ENCODE measurements at places on chromosomes 5 and 9. TPM values are rescaled to one million over a fixed set of nuclear protein-coding genes. Genes with fewer than 3 reads are reported as not detected.

Gene CARD9
- total RNA-seq = 7.2 TPM

Gene GPRIN1
- 3.1 TPM for total RNA-seq

Gene FOXD4L5
- total RNA-seq = 0.27 TPM

- DNase-seq = no peak
- peaks cover 46% of the 10 kb centered on the region for H3K4me1 ChIP-seq
- no peaks in the 10 kb centered on the region for H3K27me3 ChIP-seq
- peak overlapping the region; percentile 88 for H3K27ac ChIP-seq
- H3K36me3 ChIP-seq = peaks cover 4% of the 10 kb centered on the region
Observed at GRCh38 chr5:54645882-54646355, 128.4 kb downstream of the SNX18 start.

Gene JMY
- 5.9 TPM for total RNA-seq

DNA sequence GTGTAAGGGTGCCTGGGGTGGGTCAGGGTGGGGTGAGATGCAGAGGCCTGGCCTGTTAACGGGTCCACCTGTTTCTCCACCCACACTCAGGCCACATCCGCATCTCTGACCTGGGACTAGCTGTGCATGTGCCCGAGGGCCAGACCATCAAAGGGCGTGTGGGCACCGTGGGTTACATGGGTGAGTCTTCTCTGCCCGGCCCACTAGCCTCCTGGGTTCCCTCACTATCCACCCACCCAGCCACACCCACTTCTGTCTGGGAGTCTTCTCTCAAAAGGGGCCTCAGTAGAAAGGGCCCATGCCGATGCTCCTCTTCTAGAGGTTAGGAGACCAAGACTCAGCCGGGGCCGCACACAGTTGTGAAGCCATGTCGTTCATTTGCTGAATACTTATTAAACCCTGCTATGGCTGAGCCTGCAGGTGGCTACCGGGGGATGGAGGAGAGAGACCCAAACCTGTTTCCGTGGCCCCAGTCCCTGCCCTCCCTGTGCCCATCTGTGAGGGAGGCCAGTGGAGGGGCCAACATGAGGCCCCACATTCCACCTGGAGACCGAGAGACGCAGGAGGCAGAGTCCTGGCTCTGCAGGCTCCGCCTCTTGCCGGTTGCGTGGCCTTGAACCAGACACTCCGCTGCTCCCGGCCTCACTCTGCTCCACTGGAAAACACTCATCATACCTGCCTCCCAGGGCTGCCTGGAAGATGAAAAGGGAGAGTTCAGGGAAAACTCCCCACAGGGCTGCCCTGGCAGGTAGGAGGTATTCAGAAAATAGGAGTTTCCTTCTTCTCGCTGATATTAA is 8.7 kb downstream of the GRK6 start:
- peaks cover 53% of the 10 kb centered on the region for H3K36me3 ChIP-seq
- H3K4me3 ChIP-seq = no peak overlapping the region
- H3K4me1 ChIP-seq = peaks cover 42% of the 10 kb centered on the region
- no peak for DNase-seq
- no peaks in the 10 kb centered on the region for H3K27me3 ChIP-seq
- no peak overlapping the region for H3K27ac ChIP-seq

Gene GADD45G
- total RNA-seq = 37.2 TPM

GRCh38 chr9:135490980-135491464 is 9.5 kb upstream of the MRPS2 start:
- no peak overlapping the region for H3K27ac ChIP-seq
- H3K36me3 ChIP-seq = no peaks in the 10 kb centered on the region
- H3K4me1 ChIP-seq = no peaks in the 10 kb centered on the region
- no peak overlapping the region for H3K4me3 ChIP-seq

DNA sequence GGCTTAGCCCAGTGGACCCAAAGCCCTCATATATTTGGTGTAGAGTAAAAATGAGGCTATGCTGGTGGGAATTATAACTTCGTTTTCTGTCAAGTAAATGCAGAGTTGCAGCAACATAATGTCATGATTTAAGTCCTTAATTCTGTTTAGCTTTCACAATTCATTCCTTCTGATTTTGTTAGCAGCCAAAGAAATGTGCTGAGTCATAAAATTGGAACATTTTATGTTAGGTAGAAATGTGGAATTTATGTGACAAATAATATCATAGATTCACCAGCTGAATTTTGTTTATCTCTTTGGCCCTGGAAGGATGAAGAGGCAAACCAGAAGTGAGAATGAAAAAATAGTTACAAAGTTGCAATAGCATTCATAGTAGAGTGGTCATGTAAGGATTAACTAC is 247.0 kb downstream of the TRPM3 start:
- H3K4me1 ChIP-seq = no peaks in the 10 kb centered on the region
- H3K4me3 ChIP-seq = no peak overlapping the region
- no peak for DNase-seq
- H3K27me3 ChIP-seq = peaks cover 2% of the 10 kb centered on the region
- H3K27ac ChIP-seq = no peak overlapping the region

Gene CDC25C
- 5.6 TPM for total RNA-seq

DNA sequence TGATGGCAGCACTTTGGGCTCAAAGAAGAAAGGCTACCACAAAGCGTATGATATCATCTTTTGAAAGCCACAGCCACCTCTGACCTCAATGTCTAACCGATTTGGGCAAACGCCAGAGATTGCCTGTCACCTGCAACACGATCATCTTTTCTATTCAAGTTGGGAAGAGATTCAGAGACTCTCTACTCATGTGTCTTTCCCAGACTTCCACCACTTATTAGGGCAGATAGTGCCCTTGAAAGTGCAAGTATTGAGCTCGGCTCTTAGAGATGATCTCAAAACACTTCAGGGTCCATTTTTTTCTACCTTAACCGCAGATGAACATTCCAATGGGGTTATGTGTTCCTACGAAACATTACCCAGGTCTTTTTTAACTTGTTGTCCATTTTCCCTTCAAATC is 213.7 kb downstream of the DRD1 start:
- H3K4me1 ChIP-seq = no peaks in the 10 kb centered on the region
- DNase-seq = no peak
- no peaks in the 10 kb centered on the region for H3K27me3 ChIP-seq

Gene PGM5
- not detected for total RNA-seq

DNA sequence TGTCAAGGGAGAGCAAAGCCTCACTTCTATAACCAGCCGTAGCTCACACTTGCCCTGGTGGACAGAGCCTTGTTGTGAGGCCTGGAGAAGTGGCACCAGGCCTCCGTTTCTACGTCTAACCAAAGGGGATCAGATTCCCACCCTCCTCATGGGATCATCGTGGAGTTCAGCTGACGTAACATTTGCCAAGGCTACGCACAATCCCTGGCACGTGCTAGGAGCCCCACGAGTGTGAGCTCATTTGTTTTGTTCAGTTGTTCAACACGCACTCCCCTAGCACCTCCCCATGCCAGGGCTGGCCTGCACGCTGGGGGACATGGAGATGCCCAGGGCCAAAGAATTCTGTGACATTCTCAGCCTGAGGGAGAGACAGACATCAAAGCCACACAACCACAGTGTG is 23.1 kb downstream of the ADGRD2 start:
- DNase-seq = no peak
- H3K4me1 ChIP-seq = no peaks in the 10 kb centered on the region
- no peaks in the 10 kb centered on the region for H3K36me3 ChIP-seq

DNA sequence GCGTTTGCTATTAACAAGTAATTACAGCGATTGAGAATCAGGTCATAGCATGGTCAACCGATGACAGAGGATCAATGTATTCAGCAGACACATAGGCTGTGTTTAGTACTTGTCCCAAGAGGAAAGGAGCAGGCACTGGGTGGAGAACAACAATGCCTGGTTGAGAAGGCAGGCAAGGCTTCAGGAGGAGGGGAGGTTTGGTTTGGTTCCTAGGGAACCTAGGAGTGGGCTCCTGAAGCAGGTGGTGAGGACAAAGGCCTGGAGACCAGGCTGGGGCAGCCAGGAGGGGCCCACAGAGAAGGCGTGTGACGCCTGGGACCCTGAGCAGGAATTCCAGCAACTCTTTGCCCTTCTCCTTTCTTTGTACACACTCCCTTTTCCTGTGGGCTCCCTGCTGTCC is 195.6 kb downstream of the SPOCK1 start:
- H3K36me3 ChIP-seq = no peaks in the 10 kb centered on the region
- H3K4me3 ChIP-seq = no peak overlapping the region
- H3K27me3 ChIP-seq = peaks cover under 1% of the 10 kb centered on the region
- no peak for DNase-seq
- no peak overlapping the region for H3K27ac ChIP-seq

- H3K27ac ChIP-seq = no peak overlapping the region
- no peak for DNase-seq
- H3K27me3 ChIP-seq = no peaks in the 10 kb centered on the region
- H3K36me3 ChIP-seq = no peaks in the 10 kb centered on the region
- H3K4me1 ChIP-seq = no peaks in the 10 kb centered on the region
- no peak overlapping the region for H3K4me3 ChIP-seq
Observed at GRCh38 chr5:125137535-125137934, 391.1 kb upstream of the ZNF608 start.

Gene IFNA8
- total RNA-seq = not detected

DNA sequence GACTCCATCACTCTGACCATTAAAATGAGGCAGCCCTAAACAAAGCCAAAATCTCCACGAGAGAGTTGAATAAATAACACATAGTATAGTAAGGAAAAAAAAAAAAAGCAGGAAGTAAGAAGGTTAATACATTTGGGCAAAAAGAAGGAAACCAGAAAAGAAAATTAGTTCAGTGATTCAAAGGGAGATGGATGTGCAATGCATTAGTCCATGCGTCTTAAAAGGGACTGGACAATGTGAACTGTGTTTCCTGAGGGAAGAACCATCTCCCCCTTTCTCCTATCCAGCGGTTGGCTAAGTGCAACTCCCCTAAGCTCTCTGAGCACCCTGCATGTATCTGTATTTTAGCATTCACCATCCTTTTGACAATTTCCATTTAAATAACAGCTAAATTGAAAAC is 1.4 kb downstream of the ANKRA2 start:
- H3K36me3 ChIP-seq = peaks cover 18% of the 10 kb centered on the region
- peak overlapping the region; percentile 60 for H3K27ac ChIP-seq
- no peaks in the 10 kb centered on the region for H3K27me3 ChIP-seq
- H3K4me3 ChIP-seq = peak overlapping the region; percentile 95
- H3K4me1 ChIP-seq = peaks cover 32% of the 10 kb centered on the region
- no peak for DNase-seq

DNA sequence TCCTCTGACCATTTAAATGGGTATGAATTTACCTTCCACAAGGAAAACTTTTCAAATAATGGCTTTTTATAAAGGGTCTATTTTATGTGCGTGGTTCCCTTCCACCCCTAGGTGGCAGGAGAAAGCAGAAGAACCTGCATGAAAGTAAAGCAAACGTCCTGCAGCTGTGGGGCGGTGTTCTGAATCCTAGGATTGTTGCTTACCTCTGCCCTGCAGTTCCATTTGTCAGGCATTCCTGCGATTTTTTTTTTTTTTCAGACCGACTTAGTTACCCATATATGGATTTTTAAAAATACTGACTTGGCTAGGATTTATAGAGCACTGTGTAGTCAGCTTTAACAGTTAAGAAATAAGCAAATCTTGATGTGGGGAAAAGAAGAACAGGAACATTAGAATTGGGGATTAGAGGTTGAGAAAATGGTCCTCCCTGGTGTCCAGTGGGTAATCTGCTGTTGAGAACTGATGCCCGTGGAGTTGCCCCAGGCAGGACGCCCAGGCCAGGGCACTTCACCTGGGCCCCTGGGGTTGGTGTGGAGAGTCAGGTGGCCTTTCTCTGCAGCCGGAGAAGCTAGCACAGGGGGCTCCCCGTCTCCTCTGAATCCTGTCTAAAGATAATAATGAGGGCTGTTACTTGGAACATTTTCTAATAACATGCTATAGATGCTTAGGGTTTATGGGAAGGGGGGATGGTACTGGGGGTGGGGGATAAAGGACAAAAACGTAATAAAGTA is 30.4 kb upstream of the LTC4S start:
- peaks cover 5% of the 10 kb centered on the region for H3K36me3 ChIP-seq
- H3K27me3 ChIP-seq = no peaks in the 10 kb centered on the region
- peak; percentile 11 for DNase-seq
- H3K27ac ChIP-seq = no peak overlapping the region
- no peak overlapping the region for H3K4me3 ChIP-seq
- peaks cover 51% of the 10 kb centered on the region for H3K4me1 ChIP-seq

Gene TPM2
- total RNA-seq = 4.5 TPM

GRCh38 chr5:170860818-170861666 is 776 bp upstream of the RANBP17 start:
- no peak for DNase-seq
- no peaks in the 10 kb centered on the region for H3K4me1 ChIP-seq
- H3K36me3 ChIP-seq = peaks cover 12% of the 10 kb centered on the region
- no peak overlapping the region for H3K27ac ChIP-seq
- no peak overlapping the region for H3K4me3 ChIP-seq
- peaks cover 29% of the 10 kb centered on the region for H3K27me3 ChIP-seq

- no peak overlapping the region for H3K4me3 ChIP-seq
- H3K27me3 ChIP-seq = peaks cover 4% of the 10 kb centered on the region
- no peaks in the 10 kb centered on the region for H3K4me1 ChIP-seq
Observed at GRCh38 chr5:57338068-57338867, 144.3 kb downstream of the ACTBL2 start.

DNA sequence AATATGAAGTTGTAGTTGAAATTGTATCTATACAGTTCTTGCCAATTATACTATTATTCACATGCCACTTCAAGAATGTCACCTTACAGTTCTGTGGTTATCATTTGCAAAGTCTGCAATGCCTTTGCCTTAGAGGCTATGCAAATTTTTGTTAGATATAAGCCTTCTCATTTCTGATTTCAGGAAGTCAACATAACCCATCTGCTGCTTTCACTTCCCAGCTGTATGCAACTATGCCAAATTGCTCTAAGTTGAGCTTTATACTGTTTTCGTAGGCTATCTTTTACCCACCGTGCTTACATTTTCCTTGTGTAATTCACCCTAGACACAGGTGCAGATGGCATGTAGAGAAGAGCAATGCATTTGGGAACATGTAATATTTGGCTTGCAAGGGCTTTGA is 1083.0 kb downstream of the CDH9 start:
- no peak overlapping the region for H3K4me3 ChIP-seq
- H3K27me3 ChIP-seq = no peaks in the 10 kb centered on the region
- H3K36me3 ChIP-seq = no peaks in the 10 kb centered on the region
- H3K4me1 ChIP-seq = no peaks in the 10 kb centered on the region
- no peak for DNase-seq

Gene TAS2R1
- not detected for total RNA-seq

- no peak for DNase-seq
- no peaks in the 10 kb centered on the region for H3K27me3 ChIP-seq
- no peak overlapping the region for H3K4me3 ChIP-seq
Observed at GRCh38 chr9:120758544-120758943, 34.7 kb downstream of the FBXW2 start.

GRCh38 chr9:104073770-104074133 is 20.4 kb upstream of the SMC2 start:
- H3K4me1 ChIP-seq = no peaks in the 10 kb centered on the region
- H3K27ac ChIP-seq = no peak overlapping the region
- no peak for DNase-seq
- no peaks in the 10 kb centered on the region for H3K27me3 ChIP-seq

GRCh38 chr5:158847772-158848171 is 251.9 kb downstream of the EBF1 start:
- no peak for DNase-seq
- H3K4me1 ChIP-seq = no peaks in the 10 kb centered on the region
- no peaks in the 10 kb centered on the region for H3K27me3 ChIP-seq
- H3K27ac ChIP-seq = no peak overlapping the region
- no peak overlapping the region for H3K4me3 ChIP-seq

DNA sequence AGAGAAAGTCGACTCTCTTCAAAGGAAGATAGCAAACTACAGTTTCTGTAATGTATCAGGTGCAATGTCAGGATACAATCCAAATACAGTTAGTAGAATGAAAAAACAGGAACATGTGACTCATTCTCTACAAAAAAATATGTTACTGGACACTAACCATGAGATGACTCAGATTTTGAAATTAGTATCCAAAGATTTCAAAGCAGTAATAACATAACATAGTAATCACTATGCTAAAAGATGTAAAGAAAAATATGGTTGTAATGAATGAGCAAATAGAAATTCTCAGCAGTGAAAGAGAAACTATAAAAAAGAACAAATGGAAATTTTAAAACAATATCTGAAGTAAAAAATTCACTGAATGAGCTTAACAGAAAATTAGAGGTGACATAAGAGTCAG is 42.3 kb downstream of the SHOC1 start:
- no peak overlapping the region for H3K4me3 ChIP-seq
- no peak for DNase-seq

Gene ANXA2R
- total RNA-seq = 0.88 TPM

All from activated T-helper 1 cell treated with anti-CD3 and anti-CD28 coated beads, Interleukin-12 subunit alpha, Interleukin-12 subunit beta, Interleukin-2, Interleukin-4 antibody, amounts not matched to agents 30 ng/mL and 10 ng/mL and 1 ng/mL, durations not matched to agents 14 hours and 24 hours and 36 hours (primary cell).